ENCODE measurements at places on chromosomes 3 and 15.

- DNase-seq = peak; percentile 7
These were observed 29.7 kb upstream of the OR4F6 start for GRCh38 chr15:101773496-101774100.

DNA sequence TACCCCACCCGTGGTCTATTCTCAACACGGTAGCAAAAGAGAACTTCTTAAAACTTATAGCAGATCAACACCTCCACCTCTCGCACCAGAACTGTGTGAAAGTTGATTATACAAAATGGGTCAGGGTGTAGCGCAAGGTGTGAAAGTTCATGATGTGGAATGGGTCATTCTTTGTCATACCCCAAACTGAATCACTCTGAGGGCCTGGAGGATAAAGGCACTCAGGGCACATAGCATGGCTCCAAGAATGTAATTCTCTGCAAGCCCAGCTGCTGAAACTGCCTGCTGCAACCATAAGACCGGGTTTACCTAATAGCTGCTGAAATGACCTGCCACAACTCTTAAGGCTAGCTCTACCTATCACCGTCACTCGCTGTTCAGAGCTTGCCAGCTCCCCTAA is 70.0 kb downstream of the FOXP1 start:
- DNase-seq = no peak

GRCh38 chr3:19934098-19934566 is at the start of gene EFHB:
Gene EFHB (minus strand): TSS chr3:19934217. CDS start chr3:19934018, 199 bp downstream.
- DNase-seq = no peak

- no peak for DNase-seq
These were observed 5.4 kb downstream of the VIPR1 start for GRCh38 chr3:42507761-42508335.

- DNase-seq = no peak
These were observed 806.6 kb upstream of the LMCD1 start for GRCh38 chr3:7695049-7695448.

GRCh38 chr15:84748274-84749110 is at the start of gene ZNF592:
Gene ZNF592 (plus strand): TSS chr15:84748592. CDS start chr15:84782676, 34,084 bp downstream.
- no peak for DNase-seq

DNA sequence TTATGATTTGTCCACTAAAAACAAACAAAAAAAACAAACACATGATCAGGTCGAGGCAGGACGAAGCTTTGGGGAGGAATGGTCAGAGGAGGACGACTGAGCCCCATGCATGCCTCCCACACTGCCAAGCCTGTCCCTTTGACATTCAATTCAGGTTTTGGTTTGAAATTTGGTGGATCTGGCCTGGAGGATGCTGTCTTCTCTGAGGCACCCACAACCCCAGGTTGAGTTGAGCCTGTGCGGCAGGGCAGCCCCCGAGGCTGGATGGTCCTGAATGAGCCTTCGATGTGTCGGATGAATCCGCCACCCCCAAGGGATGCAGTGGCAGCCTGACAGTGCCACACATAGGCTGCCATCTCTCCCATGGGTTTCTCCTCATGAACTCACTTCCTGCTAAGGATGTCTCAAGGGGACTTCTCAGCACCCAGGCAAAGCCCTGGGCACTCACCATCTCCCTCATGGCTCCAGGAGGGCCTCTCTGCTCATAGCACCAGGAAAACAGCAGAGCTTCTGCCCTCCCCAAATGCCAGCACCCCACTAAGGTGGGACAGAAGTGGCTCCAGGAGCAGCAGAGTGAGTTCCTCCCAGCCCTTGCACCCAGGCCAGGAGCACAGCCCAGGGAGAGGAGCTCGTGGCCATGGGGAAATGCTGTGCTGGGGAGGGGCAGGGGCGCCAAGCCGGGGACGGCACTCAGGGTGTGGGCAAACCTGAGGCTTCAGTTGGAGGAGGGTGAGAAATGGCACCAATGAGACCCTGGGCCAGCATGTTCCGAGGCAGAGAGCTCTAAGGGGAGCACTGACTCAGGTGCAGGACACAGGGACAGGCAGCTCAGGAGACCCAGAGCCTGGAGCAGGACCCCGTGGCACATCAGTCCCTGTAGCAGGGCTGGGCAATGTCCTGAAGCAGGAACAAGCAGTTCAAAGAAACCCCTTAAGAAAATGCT is 18.5 kb downstream of the PRR23E start:
- DNase-seq = no peak

- no peak for DNase-seq
These were observed 106.2 kb downstream of the IQSEC1 start for GRCh38 chr3:12966847-12967605.

DNA sequence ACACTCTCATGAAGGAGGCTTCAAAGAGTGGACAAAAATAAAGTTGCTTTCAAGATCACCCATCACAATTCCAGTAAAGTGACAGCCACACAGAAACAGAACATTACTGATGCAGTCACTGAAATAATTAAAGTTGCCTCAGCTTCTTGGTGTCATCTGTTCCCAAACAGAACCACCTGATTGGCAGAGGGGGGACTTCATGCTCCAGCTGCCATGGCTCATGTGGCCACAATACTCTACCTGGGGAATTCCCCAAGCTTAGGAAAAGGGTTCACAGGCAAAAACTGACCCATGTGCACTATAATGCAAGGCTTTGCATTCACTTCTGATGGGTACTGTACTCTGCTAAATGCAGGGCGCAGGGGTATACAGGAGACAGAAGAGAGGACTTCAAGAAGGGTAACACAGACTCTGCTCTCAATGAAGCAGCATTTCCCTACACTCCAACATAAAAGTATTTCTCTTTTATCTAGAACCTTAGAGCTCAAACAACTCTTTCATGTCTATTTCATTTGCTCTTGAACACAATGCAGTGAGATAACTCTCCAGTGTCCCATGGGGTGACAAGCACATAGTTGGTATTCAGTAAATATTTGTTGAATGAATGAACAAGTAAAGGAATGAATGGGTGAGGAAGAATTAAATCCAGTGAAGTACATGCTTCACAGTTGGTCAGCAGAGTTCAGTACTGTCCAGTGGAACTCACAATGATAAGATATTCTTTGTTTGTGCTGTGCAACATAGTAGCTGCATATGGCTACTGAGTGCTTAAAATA is 8.6 kb upstream of the CTNNB1 start:
- no peak for DNase-seq
